ENCODE measurements at places on chromosomes 12 and 14.

GRCh38 chr12:48351022-48351708, 446 bp upstream of the ZNF641 start:
- no peak for DNase-seq

- no peak for DNase-seq
These were observed 143.5 kb downstream of the TSPAN9 start for GRCh38 chr12:3220382-3221321.

DNA sequence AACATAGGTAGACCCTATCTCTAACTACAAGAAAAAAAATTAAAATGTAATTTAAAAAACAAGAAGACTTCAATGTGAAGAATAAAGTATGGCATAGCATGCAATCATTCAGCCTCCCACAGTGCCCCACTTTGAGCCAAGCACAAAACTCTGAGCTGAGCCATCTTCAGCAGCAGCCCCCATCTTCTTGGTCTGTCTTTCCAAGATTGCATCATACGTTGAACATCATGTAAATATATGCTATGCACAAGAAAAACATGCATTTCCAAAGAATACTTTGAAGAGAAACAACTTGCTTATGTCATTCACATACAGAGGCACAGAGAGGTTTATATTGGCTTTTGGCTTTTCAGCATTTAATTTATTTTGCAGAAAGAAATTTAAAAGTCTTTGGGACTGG, 105.8 kb upstream of the TMPO start:
- DNase-seq: no peak

GRCh38 chr12:131101703-131102492, 148.2 kb downstream of the ADGRD1 start:
- no peak for DNase-seq

DNA sequence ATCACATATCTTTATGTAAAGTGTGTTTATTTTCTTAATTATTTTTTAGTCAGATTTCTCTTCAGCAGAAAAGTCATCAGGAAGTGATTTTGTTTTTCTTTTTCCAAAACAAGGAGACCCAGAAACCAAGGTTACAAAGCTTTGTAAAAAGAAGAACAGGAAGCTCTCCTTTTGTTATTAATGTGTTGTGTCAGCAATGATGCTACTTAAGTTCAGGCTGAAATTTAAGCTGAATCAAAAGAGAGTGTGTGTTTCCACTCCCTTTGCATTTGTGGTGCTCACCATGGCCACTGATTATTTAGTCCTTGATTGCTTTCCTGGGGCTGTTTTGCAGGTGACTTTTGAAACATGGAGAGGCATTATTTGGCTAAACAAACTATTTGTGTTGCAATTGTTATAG, 155.3 kb upstream of the ATP2B1 start:
- DNase-seq: no peak

- DNase-seq: no peak
These were observed at the start of gene FBLN5 for GRCh38 chr14:91947475-91948184. FBLN5 (minus strand) TSS chr14:91947694; CDS start chr14:91947229, 465 bp downstream.

DNA sequence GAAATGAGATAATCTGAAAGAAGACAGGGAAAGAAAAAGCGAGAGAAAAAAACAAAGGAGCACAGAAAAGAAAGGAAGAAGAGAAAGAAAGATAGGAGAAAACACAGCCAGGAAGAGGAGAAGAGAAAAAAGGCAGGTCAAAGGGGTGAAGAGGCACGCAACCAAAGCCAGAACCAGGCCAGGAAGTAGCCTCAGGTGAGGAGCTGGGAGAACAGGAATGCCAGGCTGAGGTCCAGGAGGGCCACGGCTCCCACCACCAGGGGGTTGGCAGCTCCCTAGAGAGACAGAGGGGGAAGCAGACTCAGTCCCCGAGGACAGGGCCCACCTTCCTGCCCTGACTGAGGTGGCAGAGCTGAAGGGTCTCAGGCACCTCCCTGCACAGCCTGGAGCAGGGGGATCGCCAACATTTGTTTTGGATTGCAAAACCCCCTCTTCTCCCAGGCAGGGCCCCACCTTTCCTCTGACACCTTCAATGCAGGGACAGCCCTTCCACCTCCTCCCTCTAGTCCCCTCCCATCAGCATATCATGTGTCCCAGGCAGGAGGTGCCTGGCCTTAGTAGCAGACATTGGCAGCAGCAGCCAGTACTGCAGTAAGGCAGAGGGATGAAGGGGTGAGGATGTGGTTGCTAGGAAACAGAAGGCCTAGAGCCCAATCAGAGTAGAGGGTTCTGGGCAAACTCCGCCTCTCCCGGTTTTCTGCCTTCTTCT, 2.0 kb upstream of the AP1G2 start:
- no peak for DNase-seq

- DNase-seq: no peak
These were observed 29.8 kb downstream of the ZFYVE21 start for GRCh38 chr14:103745424-103745823.

DNA sequence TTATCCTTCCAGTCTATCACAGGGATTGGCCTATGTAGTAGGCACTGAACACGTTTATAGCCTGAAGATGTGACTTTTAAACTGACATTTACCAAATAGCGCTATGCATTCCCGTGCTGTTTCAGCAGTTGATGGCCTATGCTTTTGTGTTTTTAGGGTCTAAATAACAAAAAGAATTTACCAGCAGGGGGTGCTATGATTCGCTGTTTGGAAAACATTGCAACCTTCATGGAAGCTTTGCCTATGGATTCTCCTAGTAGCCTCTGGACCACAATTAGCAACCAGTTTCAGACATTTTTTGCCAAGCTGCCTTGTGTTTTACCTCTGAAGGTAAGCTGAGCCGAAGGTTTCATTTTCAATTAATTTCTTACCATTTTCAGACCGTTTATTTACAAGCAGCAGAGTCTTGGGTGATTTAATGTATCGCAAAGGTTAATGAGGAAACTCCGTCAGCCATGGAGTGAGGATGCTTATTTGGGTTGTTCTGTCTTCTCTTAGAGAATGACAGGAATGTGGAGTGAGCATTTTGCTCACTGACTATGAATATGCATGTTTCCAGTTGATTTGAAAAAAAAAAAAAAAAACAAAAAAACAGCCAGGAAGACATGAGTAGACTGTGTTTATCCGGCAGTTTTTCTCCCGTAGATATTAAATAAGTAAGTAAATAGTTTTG, 133.1 kb downstream of the PRIMA1 start:
- no peak for DNase-seq

GRCh38 chr14:88005050-88005481, at the start of gene GPR65:
GPR65 (plus strand) TSS chr14:88005135; CDS start chr14:88010848, 5,713 bp downstream.
- no peak for DNase-seq

- DNase-seq: no peak
These were observed 357.9 kb upstream of the TMEM132C start for GRCh38 chr12:127909041-127909440.

- DNase-seq: no peak
These were observed 25.9 kb downstream of the TMEM117 start for GRCh38 chr12:43861840-43862150.

DNA sequence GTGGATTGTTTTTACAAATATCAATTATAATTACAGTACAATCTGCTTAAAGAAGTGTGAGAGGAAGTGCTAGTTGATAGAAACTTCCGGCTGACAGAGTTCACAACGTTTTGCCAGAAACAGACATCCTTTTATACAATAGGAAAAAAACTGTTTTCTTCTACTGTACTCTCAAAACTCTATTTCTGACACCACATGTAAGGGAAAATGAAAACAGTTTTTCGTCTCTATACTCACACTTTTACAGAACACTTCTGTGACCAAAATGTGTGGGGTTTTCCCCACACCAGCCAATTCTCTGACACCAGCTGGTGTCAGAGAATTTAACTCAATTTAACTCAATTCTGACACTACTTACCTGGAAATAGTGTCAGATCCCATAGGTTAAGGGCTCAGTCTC, 24.2 kb upstream of the HIF1A start:
- DNase-seq: no peak

DNA sequence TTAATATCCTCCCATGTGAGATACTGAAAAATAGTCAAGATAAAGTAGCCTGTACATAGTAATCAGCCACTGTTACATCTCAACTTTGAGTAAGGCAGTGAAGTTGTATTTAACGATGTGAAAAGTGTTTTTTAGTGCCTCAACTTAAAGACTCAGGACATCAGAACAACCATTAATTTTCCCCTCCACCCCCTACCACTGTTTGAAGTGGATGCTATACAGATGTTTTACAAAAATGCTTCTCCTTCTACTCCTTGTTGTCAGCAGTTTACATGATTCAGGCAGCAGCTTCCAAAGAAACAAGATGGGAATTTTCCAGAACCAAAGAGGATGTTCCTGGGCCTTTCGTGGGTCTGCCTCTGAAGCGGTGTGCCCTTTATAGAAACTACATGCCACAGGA, 143.6 kb downstream of the RPAP3 start:
- no peak for DNase-seq

DNA sequence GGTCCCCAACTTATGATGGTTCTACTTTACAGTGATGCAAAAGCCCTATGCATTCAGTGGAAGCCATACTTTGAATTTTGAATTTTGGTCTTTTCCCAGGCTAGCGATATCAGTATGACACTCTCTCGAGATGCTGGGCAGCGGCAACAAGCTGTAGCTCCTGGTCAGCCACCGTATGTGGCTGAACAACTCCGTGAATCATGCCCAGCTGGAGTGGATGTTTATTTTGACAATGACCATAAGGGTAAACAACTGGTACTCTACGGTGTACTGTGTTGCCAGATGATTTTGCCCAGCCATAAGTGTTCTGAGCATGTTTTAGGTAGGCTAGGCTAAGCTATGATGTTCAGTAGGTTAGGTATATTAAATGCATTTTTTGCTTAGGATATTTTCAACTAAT, 8.2 kb upstream of the ZNF410 start:
- DNase-seq: no peak

GRCh38 chr12:20096430-20096829, 271.9 kb upstream of the PDE3A start:
- DNase-seq: no peak

GRCh38 chr14:96962337-96962736, 165.2 kb downstream of the VRK1 start:
- DNase-seq: peak; percentile 49

GRCh38 chr14:23445773-23446172, 10.3 kb upstream of the MYH7 start:
- DNase-seq: no peak

DNA sequence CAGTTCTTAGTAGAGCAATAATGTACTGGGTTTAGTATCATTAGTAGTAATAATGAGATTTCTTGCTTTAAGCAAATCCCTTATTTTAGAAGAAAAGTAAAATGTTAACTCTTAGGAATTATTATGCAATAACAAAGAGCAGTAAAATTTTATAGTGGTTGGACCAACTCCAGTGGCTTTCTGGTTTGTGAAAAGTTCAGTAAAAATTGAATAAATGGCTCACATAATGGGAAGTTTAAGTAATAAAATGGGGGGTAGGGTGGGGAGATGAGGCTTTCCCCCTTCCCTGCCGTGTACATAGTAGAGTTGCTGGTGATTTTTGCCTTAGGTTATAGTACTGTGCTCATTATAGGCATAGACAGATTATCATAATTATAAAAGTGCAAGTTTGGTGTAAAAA, 250.5 kb upstream of the ATP2B1 start:
- no peak for DNase-seq

GRCh38 chr14:61188978-61189808, 91.9 kb downstream of the TMEM30B start:
- no peak for DNase-seq

- no peak for DNase-seq
These were observed 20.3 kb downstream of the MTA1 start for GRCh38 chr14:105439710-105440553.

DNA sequence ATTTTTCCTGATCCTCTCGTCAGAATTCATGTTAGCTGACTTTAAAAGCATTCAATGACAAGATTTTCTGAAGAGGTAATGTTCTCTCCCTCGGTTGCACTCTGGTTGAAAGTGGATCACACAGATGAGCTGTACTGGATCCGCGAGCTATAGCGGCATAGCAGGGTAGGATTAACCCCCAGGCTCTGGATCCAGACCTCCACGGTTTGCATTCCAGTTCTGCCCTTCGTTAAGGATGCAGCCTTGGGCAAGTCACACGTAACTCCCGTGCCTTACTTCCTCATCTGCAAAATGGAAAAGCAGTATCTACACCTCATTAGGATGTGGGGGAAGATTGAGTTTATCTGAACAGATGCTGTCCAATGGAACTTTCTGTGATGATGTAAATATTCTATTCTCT, 13.8 kb downstream of the CCDC92 start:
- DNase-seq: no peak

DNA sequence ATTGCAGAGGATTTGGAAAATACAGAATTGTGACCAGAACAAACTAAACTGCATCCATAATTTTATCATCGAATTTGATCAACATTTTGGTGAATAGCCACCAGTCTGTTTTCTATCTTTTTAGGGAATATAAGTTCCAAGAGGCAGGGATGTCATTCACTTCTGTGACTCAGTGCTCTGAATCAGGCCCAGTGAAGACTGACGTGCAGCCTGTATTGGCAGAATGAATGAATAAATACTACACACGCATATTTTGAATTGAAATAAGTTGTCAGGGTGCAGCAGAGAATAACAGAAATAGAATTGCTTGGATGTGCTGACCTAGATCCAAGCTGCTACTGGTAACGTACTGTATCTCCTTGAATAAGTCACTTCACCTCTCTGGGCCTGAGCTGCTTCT, 1.3 kb upstream of the EMP1 start:
- no peak for DNase-seq

DNA sequence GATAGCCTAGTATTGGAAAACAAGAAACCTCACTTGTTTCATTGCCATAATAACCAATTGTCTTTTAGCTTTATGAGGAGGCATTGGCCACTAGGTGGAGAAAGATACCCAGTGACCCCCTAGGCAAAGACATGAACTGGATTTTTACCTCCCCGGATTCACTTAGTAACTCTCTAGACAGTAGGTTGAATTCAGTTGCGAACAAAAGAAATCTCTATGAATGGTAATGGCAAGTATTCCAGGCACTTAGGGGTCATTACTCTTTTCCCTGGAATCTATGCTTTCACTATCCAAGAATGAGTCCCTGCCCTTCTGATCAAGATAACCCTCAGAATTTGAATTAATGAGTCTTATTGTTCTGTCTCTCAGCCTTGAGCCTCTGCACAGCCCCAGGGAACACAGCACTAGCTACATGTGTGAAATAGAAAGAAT, 29.5 kb upstream of the RHOJ start:
- DNase-seq: no peak

GRCh38 chr14:32620724-32621123, 291.6 kb downstream of the AKAP6 start:
- no peak for DNase-seq

GRCh38 chr14:93960108-93960475, 16.3 kb downstream of the ASB2 start:
- DNase-seq: no peak

DNA sequence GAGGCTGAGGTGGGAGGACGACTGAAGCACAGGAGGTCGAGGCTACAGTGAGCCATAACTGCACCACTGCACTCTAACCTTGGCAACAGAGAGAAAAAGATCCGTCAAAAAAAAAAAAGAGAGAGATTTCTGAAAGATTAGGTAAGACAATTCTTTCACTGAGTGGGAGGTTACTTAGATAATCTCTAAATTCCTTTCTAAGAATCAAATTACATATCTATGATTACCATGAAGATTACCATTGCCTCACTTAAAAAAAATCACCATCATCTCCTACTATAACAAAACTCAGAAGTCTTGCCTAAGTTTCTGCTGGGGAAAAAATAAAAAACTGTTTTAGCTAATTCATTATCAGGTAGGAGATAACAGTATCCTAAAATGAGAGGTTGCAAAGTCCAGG, 366.7 kb downstream of the DUSP6 start:
- no peak for DNase-seq

GRCh38 chr14:100604121-100604501, 16.9 kb upstream of the BEGAIN start:
- no peak for DNase-seq

GRCh38 chr12:103736572-103736971, 104.5 kb downstream of the NT5DC3 start:
- DNase-seq: no peak
